BJ (cell line): ENCODE measurements at places on chromosomes 1 and 21.

GRCh38 chr1:96309783-96310182 lies 411.8 kb upstream of the PTBP2 start:
- DNase-seq = no peak

GRCh38 chr1:204649721-204650521 lies 35.6 kb downstream of the LRRN2 start:
- DNase-seq = no peak

DNA sequence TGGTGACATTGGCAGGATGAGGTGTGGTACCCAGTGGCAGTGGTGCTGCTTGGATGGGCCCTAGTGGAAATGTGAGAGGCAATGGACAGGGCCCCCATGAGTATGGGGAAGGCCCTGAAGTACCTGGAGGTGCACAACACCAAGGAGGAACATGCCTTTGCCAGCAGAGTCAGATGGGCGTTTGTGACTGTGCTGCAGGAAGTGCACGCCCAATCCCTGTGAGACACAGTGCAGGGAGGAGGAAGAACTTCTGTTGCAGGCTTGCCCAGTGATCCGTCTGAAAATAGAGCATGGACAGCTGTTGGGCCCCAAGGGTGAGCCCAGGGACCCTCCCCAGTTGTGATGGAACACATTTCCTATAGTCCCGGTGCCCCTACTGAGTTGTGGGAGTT lies 42.7 kb downstream of the GJA5 start:
- DNase-seq = no peak

DNA sequence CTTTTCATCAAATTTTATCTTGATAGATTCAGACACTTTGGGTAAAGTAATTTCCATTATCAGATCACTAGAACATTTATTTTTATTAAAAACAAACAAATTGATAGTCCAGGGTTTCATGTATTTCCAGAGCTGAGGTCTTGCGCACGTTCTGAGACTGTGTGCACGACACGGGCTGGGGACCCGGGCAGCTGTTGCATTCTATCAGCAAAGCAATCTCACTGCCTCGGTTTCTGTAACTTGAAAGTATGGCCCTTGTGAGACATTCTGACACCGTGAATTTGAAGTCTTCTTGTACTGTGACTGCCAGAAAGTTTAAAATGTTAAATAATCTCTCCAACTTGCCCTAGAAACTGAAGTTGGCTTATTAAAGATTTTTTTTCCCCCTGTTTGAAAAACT lies 746.9 kb upstream of the ADGRL2 start:
- no peak for DNase-seq

DNA sequence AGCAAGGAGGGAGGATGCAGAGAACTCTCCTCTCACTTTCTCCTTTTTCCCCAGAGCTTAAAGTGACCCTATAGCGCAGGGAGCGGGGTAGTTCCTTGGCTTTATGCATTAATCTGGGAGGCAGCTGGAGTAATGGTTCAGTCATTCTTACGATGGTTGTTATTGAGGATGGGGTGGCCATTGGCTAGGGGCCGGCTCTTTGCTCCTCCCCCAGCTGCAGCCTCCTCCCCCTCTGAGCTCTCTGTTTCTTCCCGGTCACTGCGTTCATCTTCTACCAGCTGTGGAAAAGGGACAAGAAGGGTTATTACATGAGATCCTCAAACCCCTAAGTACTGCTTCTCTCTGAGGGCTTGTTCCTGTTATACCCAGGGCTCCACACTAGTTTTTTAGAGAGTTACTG lies 8.6 kb downstream of the CERS2 start:
- DNase-seq = no peak

- DNase-seq = no peak
Observed at GRCh38 chr1:242427519-242427918, 97.0 kb downstream of the PLD5 start.

GRCh38 chr1:49408346-49408745 lies 615.4 kb downstream of the AGBL4 start:
- no peak for DNase-seq

GRCh38 chr1:235583511-235584001 lies 66.0 kb downstream of the GNG4 start:
- no peak for DNase-seq

DNA sequence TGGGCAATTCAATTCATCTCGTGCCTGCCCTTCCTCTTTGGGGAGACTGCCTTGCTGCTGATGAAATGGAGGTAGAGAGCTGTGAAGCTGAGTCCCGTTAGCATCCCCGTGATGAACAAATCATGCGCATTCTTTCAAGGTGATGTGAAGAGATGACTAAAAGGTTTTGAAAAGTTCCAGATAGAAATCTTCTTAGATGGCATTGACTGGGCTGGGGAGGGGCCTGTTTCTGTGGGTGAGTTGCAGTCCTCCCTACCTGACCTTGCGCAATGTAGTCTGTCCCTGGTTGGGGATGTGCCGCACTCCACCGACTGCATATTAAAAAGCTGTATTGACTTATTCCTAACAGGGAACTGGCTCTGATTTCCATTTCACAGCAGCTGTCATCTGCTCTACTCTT lies 49.6 kb downstream of the ST6GALNAC3 start:
- no peak for DNase-seq

- no peak for DNase-seq
Observed at GRCh38 chr1:227959325-227959860, 11.7 kb upstream of the WNT9A start.

- no peak for DNase-seq
Observed at GRCh38 chr1:60071296-60071695, 2.3 kb downstream of the C1orf87 start.

- no peak for DNase-seq
Observed at GRCh38 chr1:23079025-23079424, 59.8 kb downstream of the KDM1A start.
